ENCODE measurements at places on chromosomes 3 and 15.
A peak's percentile ranks its signal among the peaks of the same experiment; 100 is the strongest.

DNA sequence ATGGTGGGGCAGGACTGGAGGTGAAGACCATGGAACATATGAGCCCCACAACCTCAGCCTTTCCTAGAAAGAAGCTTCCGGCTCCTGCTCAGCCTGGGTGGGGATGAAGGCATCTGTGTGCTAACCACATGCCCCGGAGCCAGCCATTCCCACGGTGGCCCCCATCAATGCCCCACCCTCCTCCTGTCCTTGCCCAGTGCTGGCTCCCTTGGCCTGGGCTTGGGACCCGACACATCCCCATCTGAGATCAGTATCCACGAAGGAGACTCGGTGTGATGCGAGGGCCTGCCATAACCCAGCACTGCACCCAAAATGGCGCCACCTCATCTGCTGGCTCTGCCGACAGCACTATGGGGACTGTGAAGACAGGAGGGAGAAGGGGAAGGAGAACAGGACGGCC is 16.5 kb upstream of the PLXND1 start:
- no peak for DNase-seq

DNA sequence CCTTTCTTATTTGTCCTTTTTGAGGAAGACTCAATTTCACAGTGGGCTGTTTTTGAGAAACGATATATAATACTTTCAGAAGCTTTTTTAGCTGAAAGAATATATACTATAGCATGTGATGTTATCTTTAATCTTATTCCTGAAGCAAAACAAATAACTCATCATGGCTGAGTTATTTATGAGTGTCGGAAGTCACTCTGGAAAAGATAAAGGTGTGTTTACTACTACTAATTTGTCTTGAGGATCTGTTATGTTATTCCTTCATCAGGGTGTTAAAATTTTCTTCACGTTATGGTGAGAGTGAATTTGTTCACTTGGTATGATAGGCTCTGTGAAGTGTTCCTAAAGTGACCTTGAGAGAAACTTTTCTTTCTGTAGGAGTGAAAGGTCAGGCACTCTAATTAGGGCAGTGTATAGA is 4.7 kb downstream of the TCF12 start:
- no peak for DNase-seq

GRCh38 chr3:180267202-180267843 is 230.6 kb upstream of the PEX5L start:
- peak; percentile 5 for DNase-seq

- no peak for DNase-seq
Measured at GRCh38 chr3:14208977-14209394, 30.4 kb downstream of the LSM3 start.

- DNase-seq: peak; percentile 23
Measured at GRCh38 chr3:188646592-188646991, 492.6 kb downstream of the LPP start.

- no peak for DNase-seq
Measured at GRCh38 chr3:30186741-30187219, 419.6 kb upstream of the TGFBR2 start.

DNA sequence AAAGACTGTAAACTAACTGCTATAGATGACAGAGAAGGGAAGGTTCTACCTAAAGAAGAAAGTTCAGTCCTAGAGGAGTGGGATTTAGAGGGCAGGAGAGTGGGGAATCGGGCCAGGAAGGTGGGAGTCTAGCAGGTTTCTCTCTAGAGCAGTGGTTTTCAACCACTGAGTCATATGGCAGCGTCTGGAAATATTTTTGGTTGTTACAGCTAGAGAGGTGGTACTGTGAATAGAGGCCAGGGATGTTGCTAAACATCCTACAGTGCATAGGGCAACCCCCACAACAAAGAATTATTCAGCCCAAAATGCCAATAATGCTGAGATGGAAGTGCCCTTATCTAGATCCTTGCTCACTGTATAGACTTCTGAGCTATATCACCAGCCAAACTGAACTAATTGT is 28.7 kb downstream of the ATP1B3 start:
- DNase-seq: peak; percentile 13

DNA sequence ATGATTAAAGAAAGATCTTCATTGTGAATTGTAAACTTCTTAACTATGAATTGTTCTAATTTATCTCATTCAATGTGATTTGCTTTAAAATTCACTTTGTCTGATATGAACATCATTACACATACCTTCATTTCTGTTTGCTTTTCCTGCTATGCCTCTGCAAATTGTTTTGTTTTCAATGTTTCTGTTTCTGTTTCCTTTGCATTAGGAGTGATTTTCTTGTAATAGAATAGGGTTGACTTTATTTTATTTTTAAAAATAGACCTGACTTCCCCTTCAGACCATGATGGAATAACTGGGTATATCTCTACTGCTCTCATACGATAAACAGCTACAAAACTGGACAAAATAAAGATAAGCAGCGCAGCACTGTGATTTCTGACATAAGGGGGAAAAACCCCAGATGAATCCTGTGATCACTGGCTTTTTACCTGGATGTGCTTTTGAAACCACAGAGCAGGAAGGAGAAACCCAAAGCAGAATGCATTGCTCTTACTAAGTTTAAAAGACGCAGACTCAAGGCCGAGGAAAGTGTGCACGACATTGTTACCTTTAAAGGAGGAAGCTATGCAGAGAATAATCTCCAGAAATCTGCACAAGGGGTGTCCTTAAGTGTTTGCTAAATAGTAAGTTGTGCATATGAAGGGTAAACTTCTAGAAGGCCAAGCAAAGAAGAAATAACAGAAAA is 420.2 kb downstream of the TBC1D5 start:
- DNase-seq: no peak

DNA sequence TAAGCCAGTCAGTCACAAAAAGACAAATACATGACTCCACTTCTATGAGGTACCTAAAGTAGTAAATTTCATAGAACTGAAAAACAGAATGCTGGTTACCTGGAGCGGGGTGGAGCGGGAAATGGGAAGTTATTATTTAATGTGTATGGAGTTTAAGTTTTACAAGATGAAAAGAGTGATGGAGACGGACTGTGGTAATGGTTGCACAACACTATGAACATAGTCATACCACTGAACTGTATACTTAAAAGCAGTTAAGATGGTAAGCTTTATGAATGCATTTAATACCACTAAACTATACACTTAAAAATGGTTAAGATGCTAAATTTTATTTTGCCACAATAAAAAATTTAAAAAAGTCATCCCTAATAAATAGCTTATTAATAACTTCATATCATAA is 23.2 kb downstream of the SFMBT1 start:
- DNase-seq: no peak

GRCh38 chr15:30941520-30941919 is 37.8 kb downstream of the FAN1 start:
- DNase-seq: no peak

- no peak for DNase-seq
Measured at GRCh38 chr3:128319741-128320141, 146.9 kb downstream of the DNAJB8 start.

DNA sequence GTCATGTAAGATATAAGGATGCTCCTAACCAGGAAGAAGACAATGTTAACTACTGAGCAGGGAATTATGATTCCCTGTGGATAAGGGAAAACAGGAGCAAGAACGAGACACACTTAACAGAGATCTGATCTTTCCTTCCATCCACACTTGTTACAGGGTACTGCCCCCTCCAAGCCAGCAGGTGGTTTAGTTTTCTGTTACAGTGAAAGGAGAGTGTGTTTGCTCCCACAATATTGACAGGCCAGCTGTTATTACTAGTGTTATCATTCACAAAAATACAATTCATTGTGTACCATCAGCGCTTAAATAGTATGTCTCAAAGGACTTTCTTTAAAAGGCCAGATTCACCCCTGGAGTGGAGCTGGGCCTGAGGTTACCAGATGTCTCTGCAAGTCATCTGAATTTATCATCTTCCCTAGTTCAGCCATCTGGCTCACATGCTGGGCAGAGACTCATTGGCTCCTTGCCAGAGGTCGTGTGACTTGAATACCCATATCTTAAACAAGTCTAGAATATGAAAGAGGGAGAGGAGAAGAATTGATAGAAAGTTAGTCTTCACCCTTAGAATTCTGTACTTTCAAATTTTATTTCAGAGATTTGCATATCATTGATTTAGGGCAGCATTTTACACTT is 16.8 kb upstream of the FMN1 start:
- DNase-seq: no peak

DNA sequence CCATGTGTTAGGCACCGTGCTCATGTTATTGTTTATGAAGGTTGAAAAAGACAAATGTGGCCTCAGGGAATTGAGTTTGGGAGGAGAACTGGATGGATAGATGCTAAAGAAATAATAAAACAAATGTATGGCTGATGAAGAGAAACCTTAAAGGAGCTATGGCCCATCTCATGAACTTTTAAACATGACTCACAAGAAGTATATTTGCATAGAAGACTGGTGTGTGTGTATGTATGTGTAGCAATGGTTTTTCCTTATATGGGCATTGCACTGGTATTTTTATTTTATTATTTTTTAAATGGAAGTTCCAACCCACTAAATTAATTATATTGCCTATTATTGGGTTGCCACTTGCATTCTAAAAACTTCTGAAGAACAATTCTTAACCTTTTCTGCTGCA is 31.1 kb downstream of the CACNA2D3 start:
- DNase-seq: no peak

DNA sequence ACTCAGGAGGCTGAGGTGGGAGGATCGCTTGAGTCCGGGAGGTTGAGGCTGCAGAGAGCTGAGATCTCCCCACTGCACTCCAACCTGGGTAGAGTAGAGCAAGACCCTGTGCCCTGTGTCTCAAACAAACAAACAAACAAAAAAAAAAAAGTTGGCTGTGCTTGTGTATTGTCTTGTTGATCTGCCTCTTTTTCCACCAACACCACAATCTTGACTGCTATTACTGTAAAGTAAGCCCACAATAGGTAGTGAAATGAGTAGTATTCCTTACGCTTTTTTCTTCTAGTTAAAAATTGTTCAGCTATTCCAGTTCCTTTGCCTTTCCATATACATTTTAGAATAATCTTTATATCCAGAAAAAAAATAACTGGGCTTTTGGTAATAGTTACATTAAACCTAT is 35.5 kb downstream of the PTH1R start:
- DNase-seq: no peak

DNA sequence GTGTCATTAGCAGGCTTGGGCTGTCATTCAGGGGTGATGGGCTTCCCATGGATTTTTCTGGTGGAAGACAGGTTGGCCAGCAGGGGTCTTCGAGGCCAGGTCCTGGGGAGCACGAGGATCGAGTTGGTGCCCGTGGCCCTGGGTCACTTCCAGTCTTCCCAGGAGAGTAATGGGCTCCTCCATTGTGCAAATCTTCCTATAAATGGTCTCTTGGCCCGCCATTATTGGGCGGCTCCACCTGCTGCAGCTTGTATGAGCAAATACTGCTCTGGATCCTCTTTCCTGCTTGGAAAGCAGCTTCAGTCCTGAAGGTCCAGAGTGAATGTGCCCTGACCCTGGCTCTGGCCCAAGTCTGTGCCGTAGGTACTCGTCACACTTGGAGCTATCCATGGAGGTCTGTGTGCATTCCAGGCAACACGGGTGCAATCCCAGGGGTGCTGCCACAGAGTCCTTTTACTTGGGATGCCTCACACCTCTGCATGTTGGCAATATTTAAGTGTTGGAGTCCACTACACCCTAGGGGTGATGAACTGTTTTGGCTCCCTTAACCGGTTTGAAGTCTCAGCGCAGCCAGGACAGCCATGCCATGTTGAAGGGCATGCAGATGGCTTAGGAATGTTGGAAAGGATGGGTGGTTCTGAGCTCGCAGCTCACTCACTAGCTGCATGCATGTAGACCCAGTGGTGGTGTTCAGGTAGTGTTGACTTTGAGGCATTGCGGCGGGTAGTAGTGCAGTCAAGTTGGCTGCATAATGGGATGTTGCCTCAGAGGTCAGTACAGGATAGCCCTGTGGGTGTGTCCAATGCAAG is 97.6 kb downstream of the SNRPN start:
- DNase-seq: no peak

GRCh38 chr3:134339913-134340312 is 34.3 kb downstream of the AMOTL2 start:
- DNase-seq: no peak

DNA sequence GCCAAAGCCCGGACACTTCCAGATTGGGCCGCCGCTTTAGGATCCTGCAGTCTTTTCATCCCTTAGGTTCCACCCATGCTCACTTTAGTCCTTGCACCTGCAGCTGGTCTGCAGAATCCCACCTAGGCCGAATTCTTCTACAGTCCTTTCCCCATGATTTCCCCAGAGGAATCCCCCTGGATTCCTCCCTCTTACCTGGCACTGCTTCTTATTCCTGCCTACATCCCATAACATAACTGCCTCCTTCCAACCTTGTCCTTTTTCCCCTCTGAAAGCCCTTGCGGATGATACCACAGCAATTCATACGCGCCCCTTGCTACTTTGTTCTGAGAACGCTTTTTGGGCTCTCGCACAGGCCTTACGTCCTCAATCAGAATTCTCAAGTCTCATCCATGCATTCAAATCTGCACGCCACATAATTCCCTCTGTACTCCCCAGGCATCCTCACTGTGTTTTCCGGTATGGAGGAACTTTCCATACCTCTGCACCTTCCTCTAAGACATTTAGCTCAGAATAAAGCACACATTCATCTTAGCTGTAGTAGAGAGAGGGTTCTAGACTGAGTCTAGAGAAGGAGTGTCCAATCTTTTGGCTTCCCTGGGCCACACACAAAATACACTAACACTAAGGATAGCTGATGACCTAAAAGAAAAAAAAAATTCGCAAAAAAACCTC is 619 bp downstream of the EIF2AK4 start:
- DNase-seq: no peak

GRCh38 chr15:100030586-100031229 is 297.5 kb upstream of the LYSMD4 start:
- no peak for DNase-seq

DNA sequence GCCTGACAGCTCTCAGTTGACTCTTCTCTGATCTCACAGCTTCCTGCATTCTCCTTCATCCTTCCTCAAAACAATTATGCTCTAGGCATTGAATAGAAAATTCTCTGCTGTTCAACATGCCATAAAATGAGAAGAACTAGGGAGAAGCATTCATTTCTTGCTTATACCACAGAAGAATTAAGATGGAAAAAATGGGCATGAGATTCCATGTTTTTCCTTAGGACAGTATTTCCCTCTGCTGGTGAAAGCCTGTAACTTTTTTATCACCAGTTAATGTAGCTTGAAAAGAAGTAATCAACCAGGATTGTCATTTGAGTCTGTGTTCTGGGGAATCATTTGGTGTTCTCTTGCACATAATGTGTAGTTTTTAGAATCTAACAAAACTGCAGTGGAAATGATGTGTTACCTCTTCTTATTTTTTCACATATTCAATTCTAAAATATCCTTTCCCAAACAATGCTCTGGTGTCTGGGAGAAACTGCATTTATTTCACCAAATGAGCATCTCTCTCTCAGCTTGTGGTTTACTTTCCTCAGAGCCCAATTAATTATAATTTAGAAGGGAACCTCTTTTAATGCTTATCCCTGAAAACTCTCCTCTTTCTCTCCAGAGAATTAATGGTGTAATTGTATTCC is 92.8 kb upstream of the DCBLD2 start:
- peak; percentile 23 for DNase-seq

DNA sequence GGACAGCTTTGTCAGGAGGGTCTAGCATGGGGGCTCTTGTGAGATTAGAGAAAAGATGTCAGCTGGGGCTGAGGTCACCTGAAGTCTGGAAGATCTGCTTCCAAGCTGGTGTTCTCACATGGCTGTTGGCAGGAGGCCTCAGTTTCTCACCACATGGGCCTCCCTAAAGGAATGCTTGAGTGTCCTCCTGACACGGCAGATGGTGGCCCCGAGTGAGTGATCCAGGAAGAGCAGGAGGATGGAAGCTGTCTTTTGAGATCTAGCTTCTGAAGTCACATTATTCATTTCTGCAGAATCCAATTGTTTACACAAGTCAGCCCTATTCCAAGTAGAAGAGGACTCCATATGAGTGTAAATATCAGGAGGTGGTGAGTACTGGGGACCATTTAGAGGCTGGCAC is 344.0 kb upstream of the PROK2 start:
- no peak for DNase-seq

Measured in Kasumi-1 (cell line).